ENCODE measurements at places on chromosomes 7 and 10. TPM values are rescaled to one million over a fixed set of nuclear protein-coding genes. Genes with fewer than 3 reads are reported as not detected.

GRCh38 chr7:156178857-156179256, 366.6 kb upstream of the SHH start:
- no peak for DNase-seq

DNA sequence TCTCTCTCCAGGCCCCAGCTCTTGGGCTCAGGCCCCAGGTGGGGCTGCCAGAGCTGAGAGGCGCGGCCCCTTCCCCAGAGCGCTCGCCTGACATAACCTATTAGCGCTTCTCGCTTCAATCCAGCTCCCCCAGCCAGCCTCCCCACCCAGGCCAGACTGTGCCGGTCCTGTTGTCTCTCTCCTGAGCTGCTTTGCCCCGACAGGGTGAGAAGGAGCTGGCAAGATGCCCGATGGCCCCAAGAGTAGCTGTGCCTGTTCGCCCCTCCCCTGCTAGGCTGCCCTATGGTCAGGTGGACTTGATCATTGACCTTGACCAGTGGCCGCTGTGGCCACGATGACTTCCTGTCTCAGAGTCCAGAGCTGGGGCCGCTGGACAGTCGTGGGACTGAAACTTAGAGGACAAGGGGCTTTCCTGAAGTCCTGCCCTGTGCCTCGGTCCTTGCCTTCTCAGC, 9.1 kb downstream of the TMEM270 start:
- no peak for DNase-seq

GRCh38 chr7:143239813-143240212, 18.0 kb downstream of the TAS2R40 start:
- peak; percentile 74 for DNase-seq

GRCh38 chr10:8163824-8164223, 109.3 kb downstream of the GATA3 start:
- DNase-seq: no peak

GRCh38 chr7:64558781-64559180, 4.1 kb downstream of the ZNF680 start:
- no peak for DNase-seq

Gene VOPP1
- 192 TPM for total RNA-seq

Gene LRRD1
- total RNA-seq: not detected

Gene ANKRD61
- total RNA-seq: 0.23 TPM

Gene SNX10
- not detected for total RNA-seq

Gene GHRHR
- not detected for total RNA-seq

Data from LHCN-M2 (cell line).